NCI-H187 (cell line): ENCODE measurements at places on chromosomes 7 and 10.
A peak's percentile ranks its signal among the peaks of the same experiment; 100 is the strongest.

DNA sequence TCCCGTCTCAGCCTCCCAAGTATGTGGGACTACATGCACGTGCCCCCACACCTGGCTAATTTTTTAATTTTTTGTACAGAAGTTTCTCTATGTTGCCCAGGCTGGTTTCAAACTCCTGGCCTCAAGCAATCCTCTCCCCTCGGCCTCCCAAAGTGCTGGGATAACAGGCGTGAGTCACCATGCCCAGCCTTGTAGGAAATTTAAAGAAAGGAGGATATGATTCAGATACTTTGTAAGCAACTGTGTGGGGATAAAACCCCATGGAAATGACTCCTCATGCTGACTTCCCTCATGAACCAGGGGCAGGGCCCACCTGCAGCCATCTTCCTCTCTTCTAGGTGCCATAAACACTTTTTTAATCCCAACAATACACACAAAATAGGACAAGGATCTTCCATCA, 50.2 kb downstream of the APBB1IP start:
- no peak for DNase-seq

- no peak for DNase-seq
Measured at GRCh38 chr10:6612371-6612770, 32.3 kb upstream of the PRKCQ start.

DNA sequence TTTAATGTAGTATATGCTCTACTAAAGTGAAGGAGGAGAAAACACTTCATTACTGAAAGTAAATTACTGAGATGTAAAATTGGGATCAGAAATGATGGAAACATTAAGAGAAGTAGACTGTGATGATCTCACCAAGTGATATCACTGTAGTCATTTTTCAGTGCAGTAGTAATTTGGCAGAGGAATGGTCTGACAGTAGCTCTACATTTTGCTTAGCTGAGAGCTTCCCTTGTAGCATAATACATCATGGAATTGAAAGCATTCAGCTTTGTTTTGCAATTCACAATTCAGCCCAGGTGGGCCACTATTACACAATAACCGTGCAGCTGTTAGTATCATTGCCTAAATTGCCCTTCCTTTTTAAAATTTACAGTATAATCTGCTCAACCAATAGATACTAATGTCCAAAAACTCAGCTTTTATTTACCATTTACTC, 19.4 kb upstream of the CABCOCO1 start:
- no peak for DNase-seq

DNA sequence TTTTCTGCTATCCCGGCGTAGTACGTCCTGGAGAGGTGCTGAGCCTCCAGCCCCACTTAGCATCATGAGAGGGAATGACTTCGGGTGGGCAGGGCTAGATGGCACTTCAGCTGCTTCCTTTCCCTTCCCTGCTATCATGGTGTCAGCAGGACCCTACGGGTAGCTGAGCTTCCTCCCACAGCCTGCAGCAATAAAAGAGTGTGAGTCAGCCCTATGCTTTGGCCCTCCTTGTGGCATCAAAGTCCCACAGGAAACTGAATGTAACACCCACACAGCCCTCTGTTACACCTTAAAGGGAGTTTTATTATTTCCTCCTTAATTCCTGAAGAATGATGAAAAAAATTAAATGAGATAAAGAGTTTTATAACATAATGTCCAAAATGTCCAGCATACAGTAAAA, 458.1 kb downstream of the RPS24 start:
- DNase-seq, result no peak

GRCh38 chr7:110664803-110665202, 426.1 kb upstream of the LRRN3 start:
- no peak for DNase-seq

DNA sequence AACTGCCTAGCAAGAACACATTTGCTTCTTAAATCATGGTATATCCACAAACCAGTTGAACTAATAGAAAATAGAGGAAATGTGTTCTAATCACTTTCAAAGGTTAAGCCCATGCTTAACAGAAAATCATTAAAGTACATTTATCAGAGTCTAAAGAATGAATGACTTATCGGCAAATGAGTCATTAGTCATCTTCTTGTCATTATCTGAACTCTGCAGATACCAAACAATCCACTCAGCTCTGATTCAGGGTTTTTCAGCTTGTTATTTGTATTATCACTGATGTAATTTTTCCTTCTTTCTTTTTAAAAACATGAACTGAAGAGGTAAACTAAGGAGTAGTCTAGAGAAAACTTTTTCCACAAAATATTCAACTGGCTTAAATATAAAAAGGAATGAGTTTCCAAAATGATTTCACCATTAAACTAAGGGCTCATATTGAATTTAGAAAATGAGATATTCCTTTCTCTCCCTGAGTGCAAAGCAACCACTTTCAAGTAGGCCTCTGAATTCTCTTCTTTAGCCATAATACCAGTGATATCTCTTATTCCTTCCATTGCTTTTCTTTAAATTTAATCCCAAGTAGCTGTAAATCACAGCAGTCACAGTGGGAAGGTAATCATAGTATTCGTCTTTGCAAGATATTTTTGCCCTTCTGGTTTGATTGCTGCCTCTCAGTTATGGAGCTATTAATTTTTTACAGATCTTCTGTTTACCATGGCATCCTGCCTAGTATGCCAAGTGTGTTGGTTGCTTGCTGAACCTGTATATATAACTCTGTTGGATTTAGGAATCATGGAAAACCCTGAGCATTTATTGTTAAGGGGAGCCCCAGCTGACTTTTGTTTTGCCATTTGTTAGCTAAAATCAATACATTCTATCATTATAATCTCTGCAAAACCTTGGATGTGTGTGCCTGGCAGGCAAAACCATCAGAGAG, 125.1 kb downstream of the THSD7A start:
- no peak for DNase-seq

GRCh38 chr10:29479981-29480954, 154.5 kb downstream of the SVIL start:
- DNase-seq, result no peak

DNA sequence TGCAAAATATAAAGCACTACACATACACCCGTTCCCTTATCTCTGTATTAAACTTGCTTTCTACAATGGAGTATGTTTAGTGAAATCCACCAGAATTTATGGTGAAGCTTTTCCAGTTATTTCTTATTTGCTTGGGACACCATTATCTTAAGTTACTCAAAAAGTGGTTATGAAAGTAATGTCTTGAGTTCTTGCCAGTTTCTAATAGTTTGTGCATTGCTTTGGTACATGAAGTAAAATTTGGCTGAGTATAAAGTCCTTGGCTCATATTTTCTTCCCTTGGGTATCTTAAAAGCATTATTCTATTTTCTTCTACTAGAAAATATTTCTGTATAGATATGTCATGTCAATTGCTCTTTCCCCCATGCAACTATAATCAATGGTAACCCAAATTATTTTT, 85.2 kb downstream of the POLR1F start:
- no peak for DNase-seq

DNA sequence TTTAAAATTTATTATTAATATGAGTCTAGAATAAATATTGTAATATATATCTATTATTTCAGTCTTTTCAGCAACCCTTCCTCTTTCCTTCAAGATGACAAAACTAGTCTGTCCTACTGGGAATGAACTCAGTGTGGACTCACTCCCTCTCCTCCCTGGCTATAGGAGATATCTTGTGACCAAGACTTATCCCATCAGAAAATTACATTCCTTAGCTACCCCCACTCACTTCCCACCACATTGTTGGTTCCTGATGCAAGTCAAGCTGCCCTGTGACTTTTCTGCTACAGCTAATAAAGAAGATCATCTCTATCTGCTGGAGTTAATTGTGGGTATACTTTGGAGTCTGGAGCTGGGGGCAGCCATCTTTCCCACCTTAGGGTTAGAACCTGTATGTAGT, 28.0 kb upstream of the MCU start:
- no peak for DNase-seq

DNA sequence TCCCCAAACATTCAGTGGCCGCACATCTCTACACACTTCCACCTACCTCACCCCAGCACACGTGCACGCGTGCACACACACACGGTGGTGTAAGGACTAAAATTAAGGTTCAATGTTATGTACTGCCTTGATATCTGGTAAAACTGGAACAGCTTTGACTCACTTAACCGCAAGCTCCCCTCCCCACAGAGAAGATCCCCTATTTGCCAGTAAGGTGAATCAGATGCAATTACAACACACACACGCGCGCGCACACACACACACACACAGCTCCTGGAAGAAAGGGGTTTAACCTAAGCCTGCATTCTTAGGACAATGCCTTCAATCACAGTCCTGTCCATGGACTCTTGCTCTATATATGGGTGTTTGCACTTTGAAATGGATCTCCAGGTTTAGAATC, 25.5 kb upstream of the VPS41 start:
- DNase-seq, result no peak

DNA sequence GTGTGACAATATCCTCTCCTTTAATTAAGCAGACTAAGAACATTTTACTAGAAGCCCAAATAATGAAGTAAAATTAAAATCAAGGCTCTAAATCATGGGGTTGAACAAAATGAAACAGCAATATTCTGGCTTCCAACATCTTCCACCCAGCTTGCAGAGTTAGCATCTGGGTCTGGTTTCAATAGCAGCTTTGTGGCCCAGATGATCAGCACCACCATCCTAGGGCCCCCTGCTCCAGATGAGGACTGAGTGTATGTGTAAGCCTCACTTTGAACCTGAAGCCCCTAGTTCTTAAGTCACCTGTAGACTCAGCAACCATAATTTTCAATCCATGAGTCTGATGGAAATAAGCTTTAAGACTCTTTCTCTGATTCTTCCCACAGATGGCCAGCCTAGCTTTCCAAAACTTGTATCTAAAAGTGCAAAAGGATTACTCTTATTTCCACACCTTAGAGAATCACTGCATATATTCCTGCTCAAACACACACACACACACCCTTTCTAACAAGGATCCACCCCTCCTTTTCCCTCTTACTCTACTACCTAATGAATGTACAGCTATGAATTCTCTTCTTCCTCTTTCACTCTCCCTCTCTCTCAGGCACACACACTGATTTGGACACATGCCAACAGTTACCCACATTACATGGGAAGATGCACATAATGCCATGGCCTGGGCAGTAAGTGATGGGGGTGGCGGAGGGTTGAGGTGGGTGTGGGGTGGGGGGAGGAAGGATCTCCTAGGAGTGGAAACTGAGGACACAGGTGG, 3.5 kb downstream of the DENND11 start:
- DNase-seq, result no peak

- no peak for DNase-seq
Measured at GRCh38 chr10:14879928-14880193, 1.2 kb downstream of the SUV39H2 start.

- DNase-seq, result no peak
Measured at GRCh38 chr7:7564323-7564780, 2.3 kb upstream of the MIOS start.

DNA sequence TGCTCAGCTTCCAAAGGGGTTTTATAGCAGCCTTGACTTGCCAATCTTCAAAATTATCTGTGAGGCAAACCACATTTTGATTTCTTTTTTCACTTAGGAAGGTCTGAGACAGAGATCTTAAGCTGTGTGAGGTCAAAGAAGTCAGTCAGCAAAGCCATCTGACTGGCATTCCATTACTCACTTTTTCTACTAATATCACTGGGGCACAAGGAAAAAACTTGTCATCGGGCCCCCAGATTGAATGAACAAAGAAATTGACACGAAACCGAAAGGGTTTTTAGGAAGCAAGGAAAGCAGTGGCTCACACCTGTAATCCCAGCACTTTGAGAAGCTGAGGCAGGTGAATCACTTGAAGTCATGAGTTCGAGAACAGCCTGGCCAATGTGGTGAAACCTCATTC, 78.5 kb upstream of the FRMD4A start:
- DNase-seq, result no peak

- no peak for DNase-seq
Measured at GRCh38 chr7:3243256-3243655, 57.8 kb upstream of the SDK1 start.

DNA sequence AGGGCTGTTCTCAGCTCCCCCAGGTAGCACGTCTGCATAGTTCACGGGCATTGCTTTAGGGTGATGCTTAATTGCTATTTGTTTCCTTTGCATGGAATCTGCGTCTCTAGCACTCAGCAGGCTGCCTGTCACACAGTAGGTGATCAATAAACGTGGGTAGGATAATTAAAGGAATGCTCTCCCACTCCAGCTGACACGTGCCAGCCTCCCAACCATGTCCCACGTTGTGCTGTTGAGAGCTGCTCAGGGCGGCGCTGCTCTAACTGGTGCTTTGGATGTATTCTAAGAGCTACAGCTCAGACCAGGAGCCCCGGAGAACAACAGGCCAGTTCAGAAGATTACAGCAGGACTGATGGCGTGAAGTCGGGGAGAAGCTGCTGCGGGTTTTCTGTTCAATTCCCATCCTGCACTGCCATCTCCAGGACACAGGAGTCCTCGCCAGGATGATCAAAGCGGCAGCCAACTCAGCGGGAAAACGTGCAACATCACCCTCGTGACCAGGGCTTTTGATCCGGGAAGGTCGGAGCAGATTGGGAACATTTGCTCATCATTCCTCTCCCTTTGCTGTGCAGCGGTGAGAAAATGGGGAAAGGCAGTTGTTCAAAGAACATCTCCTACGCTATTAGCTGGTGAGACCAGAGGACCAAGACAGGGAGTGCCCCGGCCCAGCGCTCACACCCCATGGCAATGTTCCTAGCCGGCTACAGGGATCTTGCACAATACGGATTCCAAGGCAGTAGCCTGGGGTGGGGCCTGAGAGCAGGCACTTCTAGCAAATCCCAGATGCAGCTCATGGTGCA, 50.5 kb upstream of the FOXK1 start:
- peak; percentile 15 for DNase-seq

DNA sequence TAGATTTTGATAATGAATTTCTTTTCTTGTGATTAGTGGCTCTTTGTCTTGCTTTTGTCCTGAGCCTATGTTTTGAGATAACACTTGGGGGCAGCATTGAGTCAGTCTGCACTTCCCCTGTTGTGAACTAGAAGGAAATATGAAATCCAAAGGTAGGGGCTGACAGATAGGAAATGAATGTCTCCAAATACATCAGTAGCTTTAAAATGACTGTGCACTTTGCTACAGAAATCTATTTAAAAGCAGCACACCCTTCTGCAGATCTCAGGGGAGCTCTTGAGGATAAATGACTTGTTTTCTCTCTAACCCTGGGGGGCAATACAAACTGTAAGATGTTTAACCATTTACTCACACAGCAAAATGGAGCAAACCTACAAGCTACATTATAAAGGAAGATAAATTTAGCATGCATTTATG, 176.0 kb upstream of the MYO3A start:
- DNase-seq, result peak; percentile 1

GRCh38 chr10:75243426-75243825, 7.7 kb upstream of the COMTD1 start:
- no peak for DNase-seq

DNA sequence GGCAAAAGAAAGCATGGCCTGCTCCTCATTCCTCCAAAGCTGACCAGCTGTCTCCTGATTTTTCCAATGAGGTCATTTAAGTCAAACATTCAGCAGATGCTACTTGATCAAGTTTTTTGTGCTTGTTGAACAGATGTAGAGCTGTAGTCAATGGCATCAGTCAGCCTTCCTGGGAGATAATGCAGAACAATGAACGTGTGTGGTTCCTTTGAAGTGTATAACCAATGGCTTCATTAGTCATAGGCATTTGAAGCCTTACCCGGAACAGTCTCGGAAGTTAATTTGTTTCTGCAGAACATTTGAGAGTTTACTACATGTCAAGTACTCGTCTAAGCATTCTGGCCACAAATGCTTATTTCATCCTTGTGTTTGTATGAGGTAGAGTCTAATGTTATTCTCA, 227.1 kb downstream of the ADRA2A start:
- DNase-seq, result no peak
